CD4-positive, alpha-beta T cell treated with Interleukin-2 at 100 ng/mL for 4 hours (primary cell): ENCODE measurements at places on chromosomes 5 and 9.

DNA sequence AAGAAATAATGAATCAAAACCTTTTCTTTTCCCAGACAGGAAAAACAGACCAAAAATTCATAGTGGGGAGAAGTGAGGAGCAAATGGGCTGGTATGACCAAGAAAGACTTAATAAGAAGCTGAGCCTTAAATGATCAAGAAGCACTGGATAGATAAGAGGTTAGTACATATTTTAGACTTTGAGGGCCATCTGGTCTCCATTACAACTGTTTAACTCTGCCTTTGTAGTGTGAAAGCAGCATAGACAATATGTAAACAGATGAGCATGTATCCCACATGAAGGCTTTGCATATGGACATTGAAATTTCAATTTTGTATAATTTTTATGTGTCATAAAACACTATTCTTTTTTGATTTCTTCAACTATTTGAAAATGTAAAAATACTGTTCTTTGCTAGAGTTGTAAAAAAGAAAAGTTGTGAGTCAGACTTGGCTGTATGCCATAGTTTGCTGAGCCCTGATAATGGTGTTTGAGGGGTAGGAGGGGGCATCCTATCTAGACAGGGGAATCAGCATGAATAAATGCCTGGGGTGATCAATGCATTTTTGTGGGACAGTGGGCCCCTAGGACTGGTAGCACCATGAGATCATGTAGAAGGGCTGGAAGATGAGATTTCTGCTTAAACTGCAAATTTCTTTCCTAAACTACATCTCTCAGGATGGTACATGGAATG is 91.8 kb upstream of the GPR151 start:
- no peak for DNase-seq

GRCh38 chr5:143011585-143011984 is 241.4 kb downstream of the ARHGAP26 start:
- peak; percentile 24 for DNase-seq

DNA sequence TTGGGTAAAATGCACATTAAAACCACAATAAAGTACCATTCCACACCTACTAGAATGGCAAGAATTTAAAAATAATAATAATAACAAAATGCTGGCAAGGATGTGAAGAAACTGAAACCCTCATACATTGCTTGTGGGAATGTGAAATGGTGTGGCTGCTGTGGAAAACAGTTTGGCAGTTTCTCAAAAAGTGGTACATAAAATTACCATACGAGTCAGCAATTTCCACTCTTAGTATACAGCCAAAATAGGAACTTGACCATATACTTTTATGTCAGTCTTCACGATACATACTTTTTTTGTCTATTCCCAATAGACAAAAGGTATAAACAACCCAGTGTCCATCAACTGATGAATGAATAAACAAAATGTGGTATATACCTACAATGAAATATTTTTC is 15.6 kb downstream of the FKBP15 start:
- DNase-seq = no peak

DNA sequence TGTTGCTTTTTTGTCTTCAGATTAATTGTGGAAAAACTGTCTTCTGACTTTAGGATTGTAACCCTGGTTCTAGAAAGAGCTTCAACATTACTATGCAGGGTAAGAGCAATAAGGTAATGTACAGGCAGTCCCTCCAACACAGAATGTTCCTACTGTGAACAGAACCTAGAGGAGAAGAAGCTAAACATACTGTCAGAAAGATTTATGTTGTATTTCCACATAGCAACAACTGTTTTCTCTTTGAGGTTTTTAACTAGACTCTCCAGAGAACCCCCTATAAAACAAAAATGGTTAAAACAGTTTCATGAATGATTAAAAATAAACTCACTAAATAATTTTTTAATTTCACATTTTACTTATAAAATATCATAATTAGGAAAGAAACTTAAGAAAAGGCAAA is 64.3 kb upstream of the NAA35 start:
- no peak for DNase-seq

DNA sequence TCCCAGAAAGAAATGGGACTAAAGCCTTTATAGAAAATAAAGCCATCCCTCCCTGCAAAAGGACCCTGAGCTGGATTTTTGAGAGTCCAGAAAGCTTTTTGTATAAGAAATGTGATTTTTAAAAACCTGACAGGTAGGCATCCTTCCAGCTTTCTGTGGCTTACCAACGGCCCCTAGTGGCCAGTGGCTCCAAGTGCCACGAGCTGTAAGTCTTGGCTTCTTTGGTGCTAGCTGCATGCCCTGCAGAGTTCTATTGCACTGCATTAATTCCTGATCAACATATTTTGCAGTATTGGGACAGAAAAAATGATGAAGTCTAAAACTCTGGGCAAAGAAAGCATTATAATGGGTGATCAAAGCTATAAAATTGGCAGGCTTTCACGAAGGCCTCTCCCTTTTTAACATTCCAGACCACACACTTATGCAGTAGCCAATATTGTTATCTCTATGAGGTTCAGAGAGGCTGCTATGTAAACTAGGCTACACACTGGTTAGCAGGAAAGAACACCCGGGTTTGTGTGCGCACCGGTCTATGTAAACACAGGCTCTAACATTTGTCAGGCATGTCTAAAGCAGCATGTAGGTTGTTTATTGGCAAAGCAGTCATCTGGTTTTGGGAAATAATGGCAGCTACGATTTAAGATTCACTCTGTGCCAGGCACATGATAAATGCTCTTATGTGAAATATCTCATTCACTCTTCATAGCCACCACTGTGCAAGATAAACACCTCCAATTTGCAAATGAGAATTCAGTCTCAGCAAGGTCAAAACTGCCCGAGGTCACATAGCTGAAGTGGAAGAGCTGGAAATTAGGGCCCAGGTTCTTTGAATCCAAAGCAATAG is 55.2 kb downstream of the NMUR2 start:
- peak; percentile 10 for DNase-seq

DNA sequence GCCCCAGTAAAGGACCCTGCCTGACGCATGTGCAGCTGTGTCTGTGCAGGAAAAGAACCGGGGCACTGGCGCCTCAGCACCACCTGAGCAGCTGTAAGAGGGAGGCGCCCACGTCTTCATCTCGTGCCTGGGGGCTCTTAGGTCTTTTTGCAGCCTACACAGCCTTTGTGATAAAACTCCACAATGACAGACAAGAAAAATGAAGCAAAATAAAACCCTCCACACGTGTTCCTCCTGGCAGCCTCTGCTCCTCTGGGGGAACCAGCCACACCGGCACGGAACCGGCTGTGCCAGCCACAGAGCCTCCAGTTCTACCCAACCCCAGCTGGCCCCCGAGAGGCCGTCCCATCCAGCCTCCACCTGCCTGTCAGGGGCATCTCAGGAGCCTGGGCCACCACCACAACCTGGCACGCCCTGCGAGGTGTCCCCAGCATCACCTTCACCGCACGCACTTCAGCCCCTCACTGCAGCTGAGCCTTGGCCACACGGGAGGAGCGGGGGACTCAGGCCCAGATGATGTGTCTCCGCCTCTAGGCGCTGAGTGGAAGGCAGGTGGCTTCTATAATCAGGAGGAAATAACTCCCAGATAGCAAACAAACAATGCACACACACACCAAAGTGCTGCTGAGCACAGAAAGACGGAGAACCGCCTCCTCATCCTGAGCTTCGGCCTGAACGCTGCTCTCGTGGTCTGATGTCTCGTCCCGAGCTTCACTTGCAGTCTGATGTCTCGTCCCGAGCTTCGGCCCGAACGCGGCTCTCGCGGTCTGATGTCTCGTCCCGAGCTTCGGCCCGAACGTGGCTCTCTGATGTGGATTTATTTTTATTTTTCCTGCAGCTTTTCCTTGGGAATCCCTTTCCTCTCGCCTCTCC is 28.6 kb upstream of the NSMF start:
- no peak for DNase-seq

DNA sequence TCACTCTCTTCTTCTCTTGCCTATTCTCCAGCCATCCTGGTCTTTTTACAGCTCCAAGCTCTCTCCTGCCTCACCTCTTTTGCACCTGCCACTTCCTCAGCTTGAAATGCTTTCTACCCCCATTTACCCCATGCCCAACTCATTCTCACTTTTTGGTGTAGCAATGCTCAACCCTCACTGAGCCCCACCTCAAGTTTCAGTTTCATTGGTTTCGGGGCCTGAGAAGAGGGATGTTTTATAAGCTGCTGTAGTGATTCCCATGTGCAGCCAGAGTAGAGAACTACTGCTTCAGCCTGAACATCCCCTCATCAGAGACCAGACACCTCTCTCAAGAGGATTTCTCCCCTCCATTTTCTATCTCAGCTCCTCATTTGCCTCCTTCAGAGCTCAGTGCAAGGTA is 45.2 kb upstream of the FYB1 start:
- DNase-seq = no peak

- no peak for DNase-seq
These were observed 48.1 kb upstream of the NKD2 start for GRCh38 chr5:960551-960950.

DNA sequence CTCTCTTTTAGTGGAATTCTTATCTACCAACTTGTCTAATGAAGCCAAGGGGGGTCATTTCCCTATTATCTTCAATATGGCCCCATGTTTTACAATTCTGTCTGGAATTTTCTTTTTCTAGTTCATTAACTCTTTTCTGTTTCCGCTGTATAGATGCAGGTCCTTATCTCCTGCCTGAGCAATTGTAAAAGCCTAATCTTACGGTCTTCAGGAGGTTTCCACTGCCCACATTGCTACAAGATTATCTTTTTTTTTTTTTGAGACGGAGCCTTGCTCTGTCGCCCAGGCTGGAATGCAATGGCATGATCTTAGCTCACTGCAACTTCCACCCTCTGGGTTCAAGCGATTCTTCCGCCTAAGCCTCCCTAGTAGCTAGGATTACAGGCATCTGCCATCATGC is 132.3 kb downstream of the UNC13B start:
- no peak for DNase-seq

- no peak for DNase-seq
These were observed 115.3 kb downstream of the GDNF start for GRCh38 chr5:37724395-37725125.

DNA sequence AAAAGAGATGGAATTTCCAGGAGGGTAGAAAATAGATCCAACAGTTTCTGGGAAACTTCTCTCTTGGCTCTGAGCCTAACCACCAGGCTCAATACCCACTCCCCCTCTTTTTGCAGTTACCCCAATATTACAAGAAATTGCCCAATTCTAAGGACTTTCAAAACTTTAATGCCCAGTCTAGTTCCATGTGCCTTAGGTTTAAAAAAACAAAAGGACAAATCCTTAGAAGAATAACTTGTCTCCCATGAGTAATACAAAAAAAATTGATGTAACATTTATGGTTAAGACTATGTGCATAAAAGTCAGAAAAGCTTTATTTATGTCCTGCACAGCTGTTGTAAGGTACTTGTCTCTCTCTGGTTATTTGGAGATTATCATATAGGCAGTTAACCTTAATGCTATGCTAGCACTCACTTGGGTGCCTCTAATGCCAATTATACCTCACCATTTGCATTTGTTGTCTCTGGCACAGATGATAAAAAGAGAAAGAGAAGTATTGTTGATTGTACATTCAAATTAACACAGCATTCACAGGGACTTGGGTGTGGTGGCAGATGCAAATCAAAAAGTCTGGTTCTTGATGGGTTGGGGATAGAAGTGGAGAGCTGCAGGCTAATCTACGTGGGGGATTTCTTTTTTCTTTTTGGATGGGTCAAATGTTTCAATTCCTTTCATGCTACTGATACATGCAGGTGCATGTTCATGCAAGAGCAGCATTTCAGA is 159.4 kb downstream of the PIK3R1 start:
- no peak for DNase-seq

DNA sequence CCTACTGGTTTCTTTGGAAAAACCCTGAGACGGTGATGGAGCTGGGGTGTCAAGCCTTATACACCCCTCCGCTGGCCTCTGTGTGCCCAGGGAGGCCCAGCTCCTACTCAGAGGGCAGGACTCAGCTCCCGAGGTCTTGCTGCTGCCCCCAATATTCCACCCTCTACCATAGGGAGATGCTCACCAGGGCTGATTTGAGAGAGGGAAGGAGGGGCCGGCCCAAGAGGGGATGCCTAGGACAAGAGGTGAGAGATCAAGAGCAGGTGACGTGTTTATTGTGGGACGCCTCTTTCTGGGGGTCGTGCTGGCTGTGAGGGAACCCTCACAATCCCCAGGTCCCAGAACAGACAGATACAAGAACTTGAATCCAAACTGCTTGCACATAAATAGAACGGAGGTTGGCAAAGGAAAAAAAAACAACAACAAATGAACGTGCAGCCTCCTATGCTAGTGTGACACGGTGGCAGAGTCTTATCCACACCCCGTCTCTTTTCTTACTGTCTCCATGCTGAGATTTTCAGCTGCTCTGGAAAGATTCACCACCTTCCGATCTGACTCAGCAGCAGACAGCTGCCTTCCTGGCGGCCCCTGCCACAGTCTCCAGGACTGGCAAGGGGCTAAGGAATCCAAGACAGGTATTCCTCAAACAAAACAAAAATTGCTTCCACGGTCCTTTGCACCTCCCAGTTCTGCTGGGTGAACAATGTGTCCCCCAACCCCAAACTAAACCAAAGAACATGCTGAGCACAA is 22.3 kb downstream of the FABP6 start:
- no peak for DNase-seq

DNA sequence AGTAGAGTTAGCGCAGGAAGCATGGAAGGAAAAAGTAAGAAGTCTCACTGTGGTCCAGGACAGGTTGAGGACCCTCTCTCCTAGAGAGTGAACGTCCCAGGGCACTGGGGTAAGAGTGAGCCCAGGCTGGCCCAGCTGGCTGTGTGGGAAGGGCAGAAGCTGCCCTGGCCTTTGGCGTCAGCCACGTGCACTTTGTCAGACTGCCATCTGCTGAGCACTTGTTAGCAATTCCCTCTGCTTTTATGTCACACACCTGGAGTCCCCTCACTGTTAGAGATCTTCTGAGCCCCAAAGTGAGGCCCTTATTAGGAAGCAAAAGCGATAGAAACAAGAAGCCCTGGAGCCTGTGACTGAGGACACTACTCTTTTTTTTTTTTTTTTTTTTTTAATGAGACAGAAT is 79.1 kb downstream of the UGCG start:
- peak; percentile 22 for DNase-seq

DNA sequence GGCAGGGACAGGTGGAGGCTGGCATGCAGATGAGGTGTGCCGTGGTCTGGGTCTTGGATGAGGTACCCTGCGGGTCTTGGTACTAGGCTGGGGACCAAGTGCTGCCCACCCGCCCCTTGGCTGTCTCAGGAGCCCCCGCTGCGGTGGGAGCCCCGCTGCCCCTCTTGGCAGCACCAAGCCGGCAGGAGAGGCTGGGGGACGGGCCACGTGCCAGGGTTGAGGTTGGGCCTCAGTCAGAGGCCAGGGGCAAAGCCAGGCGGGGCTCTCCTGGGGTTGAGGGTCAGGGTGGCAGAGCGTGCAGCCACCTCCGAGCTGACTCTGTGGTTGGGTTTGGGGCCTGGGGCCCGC is 2.0 kb downstream of the CARD9 start:
- no peak for DNase-seq

DNA sequence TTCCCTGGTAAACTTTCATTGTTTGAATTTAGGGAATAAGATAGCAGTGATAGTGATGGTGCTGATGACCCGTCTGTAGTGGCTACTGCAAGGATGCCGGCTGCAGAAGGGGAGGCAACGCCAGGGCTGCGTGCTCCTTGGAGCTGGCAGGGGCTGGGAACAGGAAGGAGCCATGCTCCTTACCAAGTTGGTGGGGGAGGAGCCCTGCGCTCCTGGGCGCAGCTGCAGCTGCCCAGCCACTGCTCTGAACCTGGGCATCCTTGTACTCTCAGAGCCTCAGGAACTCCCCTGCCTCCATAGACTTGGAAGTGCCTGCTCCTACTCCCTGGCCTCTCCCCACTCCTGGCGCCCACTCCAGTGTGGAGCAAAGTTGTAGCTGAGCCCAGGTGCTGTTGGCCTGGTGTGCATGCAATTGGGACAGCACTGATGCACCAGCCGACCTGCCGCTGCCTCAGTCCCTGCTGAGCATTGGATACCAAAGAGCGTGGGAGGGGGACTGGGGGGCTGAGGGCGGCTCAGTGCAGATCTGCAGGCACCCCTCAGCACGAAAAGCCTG is 585.1 kb upstream of the FAM174A start:
- DNase-seq = no peak
